Stimulated activated CD8-positive, alpha-beta memory T cell treated with anti-CD3 and anti-CD28 coated beads, Interleukin-2, amount 100 ng/mL, for 1 hour (primary cell): ENCODE measurements at places on chromosomes 3 and 15.

- DNase-seq, result no peak
These were observed 84.8 kb downstream of the DCLK3 start for GRCh38 chr3:36679384-36680200.

- DNase-seq, result no peak
These were observed 47.6 kb upstream of the ATP1B3 start for GRCh38 chr3:141828890-141829289.

DNA sequence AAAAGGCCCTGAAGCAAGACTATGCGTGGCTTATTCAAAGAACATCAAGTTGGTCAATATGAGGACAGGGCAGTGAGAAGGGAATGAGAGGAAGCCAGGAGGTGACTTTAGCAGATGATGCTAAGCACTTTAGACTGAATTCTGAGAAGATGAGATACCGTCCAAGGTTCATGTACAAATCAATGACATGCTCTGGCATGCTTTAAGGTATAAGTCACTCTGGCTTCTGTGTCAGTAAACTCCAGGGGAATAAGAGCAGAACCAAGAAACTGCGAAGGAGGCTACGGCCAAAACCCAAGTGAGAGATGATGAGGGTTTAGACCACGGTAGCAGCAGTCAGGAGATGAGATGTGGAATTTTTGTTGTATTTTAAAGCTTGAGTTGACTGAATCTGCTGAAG, 8.9 kb upstream of the CCDC50 start:
- no peak for DNase-seq

GRCh38 chr3:16817197-16817596, 67.6 kb upstream of the PLCL2 start:
- no peak for DNase-seq

- DNase-seq, result no peak
These were observed 19.5 kb downstream of the PSTPIP1 start for GRCh38 chr15:77014132-77015081.

DNA sequence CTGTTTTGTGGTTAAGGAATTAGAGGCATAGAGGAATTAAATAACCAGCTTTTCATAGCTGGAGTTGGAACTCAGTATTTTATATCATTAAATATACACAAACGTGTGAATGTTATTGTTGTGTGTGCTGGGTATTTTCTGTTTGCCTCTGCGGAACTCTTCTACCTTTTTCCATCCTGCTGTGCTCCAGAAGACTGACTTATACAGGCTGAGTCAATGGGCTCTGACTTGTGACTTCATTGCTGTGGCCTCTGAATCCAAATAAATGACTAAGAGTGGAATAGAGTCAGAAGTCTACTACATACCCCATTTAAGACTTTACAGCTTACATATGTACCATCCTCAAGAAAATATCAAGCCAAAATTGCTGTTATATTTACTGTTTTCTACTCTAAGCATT, 17.6 kb downstream of the ARIH1 start:
- no peak for DNase-seq

GRCh38 chr15:58702233-58702632, 47.3 kb downstream of the ADAM10 start:
- DNase-seq, result no peak

- DNase-seq, result peak; percentile 86
These were observed at the start of gene MYNN for GRCh38 chr3:169772897-169773816. MYNN (plus strand) TSS chr3:169773396; CDS start chr3:169774296, 900 bp downstream.

GRCh38 chr15:57541805-57542504, 49.7 kb upstream of the MYZAP start:
- no peak for DNase-seq

- DNase-seq, result no peak
These were observed 1077.0 kb downstream of the ROBO1 start for GRCh38 chr3:78690766-78691165.

GRCh38 chr3:161508852-161509477, 12.4 kb downstream of the OTOL1 start:
- DNase-seq, result no peak

GRCh38 chr3:152961323-152961722, 126.4 kb downstream of the P2RY1 start:
- no peak for DNase-seq

GRCh38 chr3:181824961-181825360, 113.2 kb downstream of the SOX2 start:
- DNase-seq, result no peak

DNA sequence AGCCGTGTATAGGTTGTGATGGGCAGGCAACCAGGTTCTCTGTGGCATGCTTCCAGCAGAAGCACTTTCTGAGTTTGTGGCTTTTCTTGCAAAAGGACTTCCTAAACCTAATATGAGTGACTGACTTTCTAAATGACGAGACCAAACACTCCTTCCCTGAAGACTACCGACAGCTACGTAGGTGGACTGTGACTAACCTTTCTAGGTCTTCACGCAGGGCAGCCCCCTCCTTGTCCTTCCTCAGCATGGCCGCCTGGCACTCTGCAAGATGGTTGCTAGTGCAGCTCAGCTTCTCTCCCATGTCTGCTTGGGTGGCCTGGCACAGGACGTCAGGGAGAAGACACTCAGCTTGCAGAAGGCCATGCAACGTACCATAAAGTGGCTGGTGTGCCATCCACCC, 20.9 kb downstream of the CXCR6 start:
- DNase-seq, result no peak

DNA sequence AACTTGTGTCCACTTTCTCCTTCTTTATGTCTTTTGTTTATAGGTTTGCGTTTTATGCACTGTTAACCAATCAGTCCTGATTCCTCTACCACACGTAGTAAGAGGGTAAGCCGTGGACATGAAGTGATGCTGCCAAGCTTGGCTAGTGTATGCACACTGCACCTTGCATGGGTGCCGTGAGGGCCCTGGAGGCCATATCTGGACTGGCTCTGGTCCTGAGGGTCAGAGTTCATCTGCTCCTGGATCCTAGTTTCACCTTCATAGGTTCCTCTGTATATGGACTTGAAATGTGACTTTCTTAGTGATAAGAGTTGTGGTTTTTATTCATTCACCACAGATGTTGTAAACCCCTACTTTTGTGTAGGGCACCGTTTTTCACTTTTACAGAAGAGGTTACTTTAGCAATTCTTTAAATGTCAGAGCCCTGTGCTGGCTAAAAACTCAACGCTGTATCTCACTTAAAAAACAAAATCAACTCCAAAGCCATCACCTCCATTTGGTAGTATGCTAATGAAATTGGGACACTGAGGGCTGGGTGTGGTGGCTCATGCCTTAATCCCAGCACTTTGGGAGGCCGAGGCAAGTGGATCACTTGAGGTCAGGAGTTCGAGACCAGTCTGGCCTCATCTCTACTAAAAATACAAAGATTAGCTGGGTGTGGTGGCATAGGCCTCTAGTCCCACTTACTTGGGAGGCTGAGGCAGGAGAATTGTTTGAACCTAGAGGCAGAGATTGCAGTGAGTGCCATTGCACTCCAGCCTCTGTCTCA, 22.9 kb downstream of the SIAH2 start:
- DNase-seq, result no peak

GRCh38 chr3:114192136-114192535, 13.3 kb upstream of the DRD3 start:
- no peak for DNase-seq

DNA sequence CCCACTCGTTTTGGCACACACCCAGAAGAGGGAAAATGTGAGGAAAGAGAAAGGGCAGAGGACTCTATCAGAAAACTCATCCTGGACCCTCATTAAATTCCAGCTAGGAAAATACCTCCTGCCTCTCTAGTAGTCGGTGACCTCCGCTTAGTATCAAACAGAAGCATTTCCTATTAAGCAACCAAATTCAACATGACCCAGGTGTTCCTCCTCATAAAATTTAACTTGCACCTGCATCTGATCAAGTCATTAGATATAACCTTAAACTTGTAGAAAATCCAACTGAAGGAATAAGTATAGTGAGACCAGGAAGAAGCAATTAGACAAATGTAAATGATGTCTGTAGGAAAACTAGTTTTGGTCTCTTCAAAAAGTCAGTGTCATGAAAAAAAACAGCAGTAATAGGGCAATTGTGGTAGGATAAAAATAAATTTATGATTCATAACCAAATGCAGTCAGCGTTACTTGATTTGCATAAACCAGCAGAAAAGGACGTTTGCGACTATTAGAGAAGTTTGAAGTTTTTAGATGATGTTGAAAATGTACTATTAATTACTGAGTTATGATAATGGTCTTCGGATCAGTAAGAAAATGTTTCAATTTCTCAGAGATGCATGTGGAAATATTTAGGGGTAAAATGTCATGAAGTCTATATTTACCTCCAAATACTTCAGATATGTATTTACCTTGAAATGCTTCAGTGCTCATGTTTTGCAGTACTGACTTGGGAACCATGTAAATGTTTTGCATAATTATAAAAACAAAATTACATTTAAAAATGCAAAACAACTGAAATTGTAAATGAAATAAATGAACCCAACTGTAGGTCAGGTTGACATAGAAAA, 44.6 kb downstream of the LDHAL6B start:
- no peak for DNase-seq

GRCh38 chr3:194979173-194979572, 291.8 kb downstream of the XXYLT1 start:
- no peak for DNase-seq
